Activated CD4-positive, alpha-beta T cell treated with anti-CD3 and anti-CD28 coated beads, Interleukin-2, Interleukin-4, amounts not matched to agents 100 ng/mL and 50 ng/mL, durations not matched to agents 16 hours and 8 hours (primary cell): ENCODE measurements at places on chromosomes 7 and 10.

GRCh38 chr10:100338434-100339036 is 8.5 kb upstream of the SCD start:
- peak; percentile 80 for DNase-seq

DNA sequence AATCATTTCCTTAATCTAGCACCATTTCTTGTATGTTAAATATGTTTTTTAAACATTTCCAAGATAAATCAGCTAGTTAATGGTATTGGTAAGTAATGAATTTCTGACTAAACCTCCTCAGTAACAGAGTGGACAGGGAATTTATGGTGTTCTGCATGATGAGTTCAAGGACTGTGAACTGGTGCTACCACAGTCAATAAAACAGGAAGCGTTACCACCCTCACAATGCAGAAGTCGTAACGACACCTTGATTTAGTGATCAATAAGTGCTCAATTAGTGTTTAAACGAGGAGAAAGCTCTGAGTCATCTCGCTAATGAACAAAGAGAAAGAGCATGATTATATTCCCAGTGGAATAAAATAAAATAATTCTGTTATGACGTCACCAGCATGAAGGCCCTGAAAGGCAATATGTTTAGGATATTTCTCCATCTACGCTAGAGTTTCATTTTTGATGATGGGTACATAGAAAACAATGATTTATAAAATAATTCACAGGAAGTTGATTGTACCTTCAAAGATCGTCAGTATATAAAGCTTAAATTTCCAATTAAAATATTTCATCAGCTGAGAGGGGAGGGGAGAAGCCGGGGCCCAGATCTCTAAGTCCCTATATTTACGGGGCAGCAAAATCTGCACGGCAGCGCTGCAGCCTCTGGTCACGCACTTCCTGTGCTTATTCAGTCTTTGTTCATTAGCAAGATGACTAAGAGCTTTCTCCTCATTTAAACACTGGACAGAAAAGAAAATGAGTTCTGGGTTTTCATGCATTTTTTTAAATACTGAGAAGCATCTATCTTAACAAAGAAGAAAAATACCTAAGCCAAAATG is 400.5 kb downstream of the PTPRN2 start:
- no peak for DNase-seq

GRCh38 chr7:138170959-138171703 is 94.9 kb downstream of the AKR1D1 start:
- DNase-seq: peak; percentile 49

DNA sequence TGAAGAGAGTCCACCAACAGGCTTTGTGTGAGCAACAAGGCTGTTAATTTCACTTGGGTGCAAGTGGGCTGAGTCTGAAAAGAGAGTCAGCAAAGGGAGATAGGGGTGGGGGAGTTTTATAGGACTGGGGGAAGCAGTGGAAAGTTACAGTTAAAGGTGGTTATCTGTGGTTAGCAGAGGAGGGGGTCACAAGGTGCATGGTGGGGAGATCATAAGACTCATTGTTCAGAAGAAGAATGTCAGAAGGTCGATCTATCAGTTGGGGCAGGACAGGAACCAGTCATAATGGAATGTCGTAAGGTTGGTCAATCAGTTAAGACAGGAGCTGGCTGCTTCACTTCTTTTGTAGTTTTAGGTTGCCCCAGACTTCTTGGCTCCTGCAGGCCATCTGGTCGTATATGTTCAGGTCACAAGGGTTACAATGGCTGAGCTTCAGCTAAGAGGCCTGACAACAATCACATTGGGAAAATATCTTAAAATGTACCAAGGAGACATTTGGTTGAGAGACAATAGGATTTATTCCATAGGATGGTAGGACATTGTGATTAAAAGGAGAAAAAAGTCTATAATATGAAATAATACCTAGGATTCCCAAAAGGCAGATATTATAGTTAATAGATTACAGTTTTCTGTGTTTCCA is 356.4 kb downstream of the ANKRD7 start:
- no peak for DNase-seq

DNA sequence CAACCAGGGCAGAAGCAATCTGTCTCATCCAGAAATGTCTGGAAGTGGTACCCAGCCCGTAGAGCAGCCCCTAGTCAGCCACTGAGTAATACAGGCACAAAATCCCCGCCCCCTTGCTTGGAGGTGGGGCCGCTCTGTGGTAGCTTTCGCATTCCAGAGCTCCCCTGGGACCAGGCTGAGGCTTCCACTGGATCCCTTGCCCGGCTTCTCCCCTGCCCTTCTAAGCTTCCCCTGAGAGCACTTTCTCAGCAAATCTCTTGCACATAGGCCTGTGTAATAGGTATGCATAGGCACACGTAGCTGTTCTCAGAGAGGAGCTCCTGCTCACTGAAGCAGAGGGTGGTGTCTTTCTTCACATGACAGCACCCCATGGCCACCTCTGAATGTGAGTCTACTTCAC is 144.2 kb downstream of the BMS1 start:
- no peak for DNase-seq

- no peak for DNase-seq
Measured at GRCh38 chr10:113865901-113866300, 11.4 kb downstream of the NHLRC2 start.

DNA sequence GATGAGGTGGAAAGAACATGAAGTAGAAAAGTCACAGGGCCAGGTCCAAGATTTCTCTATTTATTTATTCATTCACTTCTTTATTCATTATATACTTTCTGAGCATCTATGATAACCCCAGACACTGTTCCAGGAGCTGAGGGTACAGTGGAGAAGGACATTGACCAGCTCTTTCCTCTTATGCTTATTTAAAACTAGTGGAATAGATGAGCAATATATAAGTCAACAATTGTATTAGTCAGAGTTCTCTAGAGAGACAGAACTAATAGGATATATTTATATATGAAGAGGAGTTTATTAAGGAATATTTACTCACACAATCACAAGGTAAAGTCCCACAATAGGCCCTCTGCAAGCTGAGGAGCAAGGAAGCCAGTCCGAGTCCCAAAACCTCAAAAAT is 15.0 kb upstream of the GPR37 start:
- no peak for DNase-seq

GRCh38 chr10:103504181-103504783 is 10.8 kb downstream of the NEURL1 start:
- peak; percentile 89 for DNase-seq

DNA sequence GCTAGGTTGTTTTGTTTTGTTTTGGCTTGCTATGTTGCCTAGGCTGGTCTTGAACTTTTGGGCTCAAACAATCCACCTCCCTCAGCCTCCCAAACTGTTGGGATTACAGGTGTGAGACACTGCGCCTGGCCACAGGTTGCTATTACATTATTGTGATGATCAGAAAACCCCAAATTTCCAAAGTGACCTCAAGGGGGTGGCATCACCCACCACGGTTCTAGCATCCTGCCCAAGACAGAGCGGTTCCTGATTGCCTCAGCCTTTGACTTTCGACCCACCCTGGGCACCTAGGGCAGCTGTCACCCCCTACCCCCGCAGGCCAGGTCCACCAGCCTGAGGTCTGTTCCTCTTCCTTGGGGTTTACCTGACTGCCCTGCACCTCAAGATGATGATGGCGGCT is 28.4 kb downstream of the SBDS start:
- no peak for DNase-seq

- DNase-seq: no peak
Measured at GRCh38 chr10:69475433-69475830, 24.2 kb downstream of the TSPAN15 start.

- DNase-seq: peak; percentile 40
Measured at GRCh38 chr7:18740579-18740988, 245.0 kb downstream of the HDAC9 start.

DNA sequence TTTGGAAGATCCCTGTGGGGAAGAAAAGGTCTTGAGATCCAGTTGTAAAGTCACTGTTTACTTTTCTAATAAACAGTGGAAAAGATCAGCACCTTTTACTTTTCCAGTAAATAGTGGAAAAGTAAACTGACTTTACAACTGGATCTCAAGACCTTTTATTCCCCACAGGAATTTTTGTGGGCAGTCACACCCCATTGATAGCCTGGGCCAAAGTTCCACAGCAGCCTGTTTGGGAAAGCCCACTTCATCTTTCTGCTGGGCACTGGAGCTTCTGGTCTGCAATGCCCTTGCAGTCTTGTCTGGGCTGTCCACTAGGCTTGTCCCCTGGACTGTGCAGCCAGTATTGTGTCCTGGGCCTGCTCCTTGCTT is 50.2 kb downstream of the ADCY1 start:
- no peak for DNase-seq

DNA sequence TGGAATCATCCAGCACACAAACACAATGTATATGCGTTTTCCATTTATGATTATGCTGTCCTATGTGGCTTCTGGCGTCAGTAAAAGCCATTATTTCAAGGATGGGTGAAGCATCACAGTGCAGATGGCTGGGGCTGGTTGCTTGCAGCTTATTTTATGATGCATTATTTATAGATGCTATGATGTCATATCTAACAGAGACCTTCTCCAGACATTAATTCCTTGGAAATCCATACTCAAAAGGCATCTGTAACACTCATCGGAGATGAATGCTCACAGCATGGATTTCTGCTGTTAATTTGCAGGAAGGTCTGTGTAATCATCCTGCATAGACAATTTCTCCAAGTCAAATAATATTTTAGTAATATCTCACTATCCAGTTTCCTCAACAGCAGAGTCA is 7.2 kb downstream of the RGS10 start:
- DNase-seq: no peak

DNA sequence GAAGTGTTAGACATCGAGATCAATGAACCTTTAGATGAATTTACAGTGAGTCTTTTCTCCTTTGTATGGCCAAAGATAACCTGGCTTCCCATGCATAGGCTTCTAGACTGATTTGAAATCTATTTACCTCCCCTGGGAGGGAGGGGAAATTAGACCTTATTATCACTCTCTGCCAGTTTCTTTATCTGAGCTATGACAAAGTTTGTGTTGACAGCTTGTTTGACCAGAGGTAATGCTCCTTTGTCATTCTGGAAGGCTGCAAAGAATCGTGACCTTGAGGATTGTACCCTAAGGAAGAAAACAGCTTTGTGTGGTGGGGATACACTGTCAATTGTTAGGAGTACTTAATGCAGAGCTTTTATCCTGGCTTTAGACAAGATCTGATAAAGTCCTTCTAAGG is 36.4 kb downstream of the RBM33 start:
- DNase-seq: no peak

DNA sequence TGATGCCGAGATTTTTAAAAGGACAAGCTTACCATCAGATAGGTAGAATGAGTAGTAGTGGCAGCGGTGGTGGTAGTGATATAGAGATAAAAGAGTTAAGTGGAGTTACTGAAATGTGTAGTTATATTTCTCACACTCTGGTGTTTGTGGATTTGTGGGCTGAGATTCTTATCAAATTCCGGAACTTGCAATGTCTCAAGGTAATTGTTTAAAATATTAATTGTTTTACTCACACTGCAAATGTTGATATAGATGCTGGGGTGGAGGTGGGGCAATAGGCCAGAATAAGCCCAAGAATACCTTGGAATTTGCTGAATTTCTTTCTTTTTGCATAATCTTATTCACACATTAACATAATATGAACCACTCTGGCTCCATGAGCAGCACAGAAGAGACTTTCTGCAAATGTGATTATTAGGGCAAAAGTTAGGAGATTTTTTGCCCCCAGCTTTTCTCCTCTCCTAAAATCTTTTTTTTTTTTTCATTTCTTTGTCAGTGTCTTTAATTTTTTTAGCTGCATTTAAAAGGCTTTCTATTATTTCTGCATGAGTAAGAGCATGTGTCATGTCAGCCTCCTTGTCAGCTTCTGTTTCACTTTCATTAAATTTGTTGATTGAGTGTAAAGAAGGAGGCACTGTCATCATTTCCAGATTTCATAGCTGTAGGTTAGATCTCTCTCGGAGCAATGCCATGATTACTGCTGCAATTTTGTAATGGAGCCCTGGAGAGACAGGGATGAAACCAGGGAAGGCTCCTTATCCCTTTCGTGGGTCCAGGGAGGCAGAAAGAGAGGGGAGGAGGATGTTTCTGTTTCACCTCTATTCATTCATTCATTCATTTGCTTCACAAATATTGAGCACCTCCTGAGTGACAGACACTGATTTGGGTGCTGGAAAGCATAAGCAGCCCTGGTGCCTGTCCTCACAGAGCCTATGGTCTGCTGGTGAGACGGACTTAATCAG is 13.1 kb upstream of the SGMS1 start:
- peak; percentile 87 for DNase-seq

GRCh38 chr10:100009283-100009792 is 409 bp downstream of the DNMBP start:
- no peak for DNase-seq

- DNase-seq: no peak
Measured at GRCh38 chr10:52198540-52198939, 115.5 kb upstream of the DKK1 start.
